HS-5 (cell line): ENCODE measurements at places on chromosomes 16 and 17.

- no peak for DNase-seq
Measured at GRCh38 chr17:74307984-74308773, 17.8 kb upstream of the KIF19 start.

DNA sequence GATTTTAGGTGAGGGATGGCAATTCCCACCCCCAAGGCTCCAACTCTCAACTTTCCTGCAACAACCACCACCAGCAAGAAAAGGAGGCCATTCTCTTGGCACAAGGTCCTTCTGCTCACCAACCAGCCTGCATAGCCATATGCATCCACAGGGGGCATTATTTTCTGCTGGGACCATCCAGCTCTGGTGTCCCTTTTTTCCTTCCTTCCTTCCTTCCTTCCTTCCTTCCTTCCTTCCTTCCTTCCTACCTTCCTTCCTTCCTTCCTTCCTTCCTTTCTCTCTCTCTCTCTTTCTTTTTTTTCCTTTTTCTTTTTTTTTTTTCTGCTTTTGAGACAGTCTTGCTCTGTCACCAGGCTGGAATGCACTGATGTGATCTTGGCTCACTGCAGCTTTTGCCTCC is 21.1 kb upstream of the COX10 start:
- no peak for DNase-seq

DNA sequence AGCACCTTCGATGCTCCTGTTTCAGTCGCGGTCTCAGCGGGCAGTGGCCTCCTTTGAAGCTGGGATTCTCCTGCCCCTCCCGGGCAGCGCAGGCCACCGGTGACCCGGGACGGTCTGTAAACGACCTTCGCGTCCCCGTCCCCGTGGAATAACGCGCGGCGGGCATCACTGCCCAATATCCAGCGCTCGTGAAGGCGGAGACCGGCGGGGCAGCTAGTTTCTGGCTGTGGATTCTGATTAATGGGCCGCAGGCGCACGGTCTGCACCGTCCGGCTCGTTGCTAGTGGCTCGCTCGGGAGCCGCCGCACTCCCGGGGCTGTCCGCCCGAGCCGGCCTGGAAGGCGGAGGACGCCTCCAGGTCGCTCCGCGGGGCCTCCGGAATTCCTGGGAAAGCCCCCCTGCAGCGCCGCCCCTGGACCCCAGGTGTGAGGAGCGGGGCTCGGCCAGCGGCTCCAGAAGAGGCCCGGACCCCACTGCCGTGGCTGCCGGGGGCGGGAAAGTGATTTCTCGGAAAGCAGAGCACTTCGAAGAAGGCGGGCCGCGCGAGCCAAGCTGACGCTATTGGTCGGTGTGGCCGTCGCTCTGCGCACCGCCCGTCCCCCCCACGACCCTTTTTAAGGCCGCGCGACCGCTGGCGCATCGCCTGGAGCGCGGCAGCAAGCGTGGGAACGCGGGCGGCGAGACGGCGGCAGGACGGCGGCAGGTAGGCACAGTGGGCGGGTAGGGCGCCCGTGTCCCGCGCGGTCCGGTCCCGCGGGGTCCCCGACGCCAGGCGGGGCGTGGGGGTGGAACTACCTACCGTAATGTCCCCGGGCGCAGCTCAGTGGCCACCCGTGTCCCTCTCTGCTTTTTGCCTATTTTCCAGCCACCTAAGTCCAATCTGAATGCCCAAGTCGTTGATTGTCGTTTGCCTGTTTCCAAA is at the start of gene IRF8:
Gene IRF8, plus strand, starts transcription at position 642 of the 922 bp plus-strand sequence. CDS start 3,854 bp downstream, outside the sequence.
- DNase-seq, result no peak

DNA sequence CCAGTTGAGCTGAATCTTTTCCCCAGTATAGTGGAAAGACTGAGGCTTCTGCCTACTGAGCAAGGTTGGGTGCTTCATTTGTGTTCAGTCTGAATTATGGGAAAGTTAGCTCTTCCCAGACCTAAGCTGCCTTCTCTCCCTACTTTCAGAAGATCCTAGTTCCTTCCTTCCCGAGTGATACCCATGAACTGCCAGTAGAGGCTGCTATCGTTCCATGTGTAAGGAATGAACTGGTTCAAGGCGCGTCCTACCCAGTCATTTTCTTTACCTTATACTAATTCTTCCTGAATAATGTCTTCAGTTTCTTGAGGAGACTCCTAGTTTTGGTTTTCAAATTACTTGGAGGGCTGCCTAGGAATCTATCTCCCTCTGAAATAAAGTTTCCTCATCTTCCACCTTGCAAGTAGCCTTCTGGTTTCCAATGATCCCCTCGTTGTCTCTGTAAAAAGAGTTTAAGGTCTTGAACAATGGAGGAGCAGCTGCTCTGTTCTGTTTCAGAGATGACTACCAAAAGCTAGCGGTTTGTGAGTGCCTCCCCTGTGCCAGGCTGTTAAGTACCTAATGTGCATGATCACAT is 934 bp upstream of the AOC2 start:
- DNase-seq, result no peak

DNA sequence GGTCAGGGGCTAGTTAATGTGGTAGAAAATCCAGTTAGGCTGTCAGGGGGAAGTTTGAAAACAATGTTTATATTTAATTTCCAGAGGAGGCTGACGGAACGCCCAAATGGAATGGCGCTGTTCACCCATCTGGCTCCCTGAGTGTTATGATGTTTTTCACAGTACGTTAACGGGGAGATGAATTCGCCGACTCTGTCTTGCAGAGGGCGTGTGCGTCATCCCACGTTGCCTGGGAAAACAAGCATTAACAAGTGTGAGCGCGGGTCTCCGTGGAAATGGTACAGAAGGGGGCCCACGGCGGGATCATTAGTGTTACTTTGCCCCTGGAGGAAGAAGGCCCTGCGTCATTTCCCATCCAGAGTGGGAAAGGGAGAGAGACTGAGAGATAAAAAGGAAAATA is 29.6 kb downstream of the RGS9 start:
- no peak for DNase-seq

- DNase-seq, result no peak
Measured at GRCh38 chr16:2026461-2027023, at the start of gene NHERF2. NHERF2 (plus strand) TSS chr16:2026902; CDS start chr16:2027006, 104 bp downstream.

DNA sequence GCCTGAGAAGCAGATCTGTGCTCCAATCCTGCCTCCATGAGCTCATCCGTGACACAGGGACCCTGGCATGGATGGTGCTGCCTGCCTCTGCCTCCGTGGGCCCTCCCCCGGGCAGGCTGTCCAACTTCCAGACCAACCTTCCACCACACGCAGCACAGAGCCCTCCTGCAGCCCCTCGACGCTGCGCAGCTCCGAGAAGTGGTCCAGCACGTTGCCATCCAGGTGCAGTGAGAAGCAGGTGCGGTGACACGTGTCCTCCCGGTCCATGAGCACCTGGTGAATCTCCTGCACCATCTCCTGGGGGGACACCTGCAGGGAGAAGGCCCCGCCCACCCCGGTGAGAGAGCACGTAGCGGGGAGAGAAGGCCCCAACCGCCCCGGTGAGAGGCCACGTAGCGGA is 8.4 kb downstream of the CLUH start:
- no peak for DNase-seq

- no peak for DNase-seq
Measured at GRCh38 chr17:55859301-55859795, 108.5 kb downstream of the PCTP start.

GRCh38 chr16:2532494-2533141 is 1.4 kb upstream of the CEMP1 start:
- no peak for DNase-seq

DNA sequence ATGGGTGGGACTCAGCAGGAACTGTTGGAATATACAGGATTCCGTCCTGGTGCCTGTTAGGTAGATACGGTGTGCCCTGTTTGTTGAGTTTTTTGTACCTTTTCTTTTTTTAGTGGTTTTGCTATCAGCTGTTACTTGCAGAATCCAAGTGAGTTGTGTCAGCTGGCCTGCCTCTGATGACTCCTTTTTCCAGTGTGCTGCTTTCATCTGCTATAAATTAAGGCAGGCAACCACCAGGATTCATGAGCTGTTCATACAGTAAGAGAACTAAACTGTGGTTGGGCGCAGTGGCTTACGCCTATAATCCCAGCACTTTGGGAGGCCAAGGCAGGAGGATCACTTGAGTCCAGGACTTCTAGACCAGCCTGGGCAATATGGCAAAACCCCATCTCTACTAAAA is 79.9 kb downstream of the WNT3 start:
- DNase-seq, result no peak

DNA sequence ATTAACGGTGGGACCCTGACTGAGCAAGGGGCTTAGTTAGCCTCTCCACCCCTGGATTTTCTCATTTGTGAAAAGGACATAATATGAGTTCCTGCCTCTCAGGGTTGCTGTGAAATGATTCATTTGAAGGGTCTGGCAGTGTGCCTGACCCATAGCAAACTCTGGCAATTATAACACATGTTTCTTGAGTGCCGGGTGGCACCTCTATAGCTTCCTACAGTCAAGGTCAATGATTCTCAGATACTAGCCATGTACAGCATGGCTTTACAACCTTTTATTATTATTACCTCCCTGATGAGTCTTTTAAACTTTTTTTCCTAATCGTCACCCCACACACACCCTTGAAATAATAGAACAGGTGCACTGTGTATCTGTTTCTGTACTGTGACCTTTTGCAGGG is 42.1 kb downstream of the TMEM114 start:
- no peak for DNase-seq

DNA sequence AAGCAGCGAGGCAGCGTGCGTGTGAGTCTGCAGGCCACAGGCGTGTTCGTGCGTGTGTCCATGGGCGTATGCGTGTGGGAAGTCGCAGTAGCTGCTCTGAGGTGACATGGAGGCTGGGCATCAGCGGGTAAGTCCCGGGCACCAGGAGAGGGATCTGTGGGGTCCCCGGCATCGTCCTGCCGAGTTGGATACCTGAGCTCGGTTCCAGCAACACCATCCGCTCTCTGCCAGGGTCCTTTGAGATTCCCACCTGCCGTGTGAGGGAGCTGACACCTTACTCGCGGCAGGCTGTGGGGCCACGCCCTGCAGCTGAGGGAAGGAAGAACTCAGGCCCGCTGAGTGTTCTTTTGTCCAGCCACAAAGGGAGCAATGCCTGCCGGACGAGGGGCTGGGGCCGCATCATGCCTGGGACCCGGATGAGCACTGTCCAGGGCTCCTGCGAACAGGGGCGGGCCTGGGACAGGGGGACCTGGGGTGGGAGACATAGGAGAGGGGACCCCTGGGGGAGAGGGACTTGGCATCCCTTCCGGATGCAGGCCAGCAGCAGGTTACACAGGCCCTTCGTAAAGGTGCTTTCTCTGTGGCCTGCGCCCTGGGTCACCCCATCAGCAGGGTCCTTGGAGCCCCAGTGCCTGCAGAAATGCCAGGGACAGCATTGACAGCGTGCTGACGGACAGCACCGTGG is 5.0 kb upstream of the SNAI3 start:
- DNase-seq, result no peak

- no peak for DNase-seq
Measured at GRCh38 chr17:51005768-51006167, 114.9 kb downstream of the SPAG9 start.

GRCh38 chr17:42917236-42917603 is 16.6 kb downstream of the G6PC1 start:
- DNase-seq, result no peak

DNA sequence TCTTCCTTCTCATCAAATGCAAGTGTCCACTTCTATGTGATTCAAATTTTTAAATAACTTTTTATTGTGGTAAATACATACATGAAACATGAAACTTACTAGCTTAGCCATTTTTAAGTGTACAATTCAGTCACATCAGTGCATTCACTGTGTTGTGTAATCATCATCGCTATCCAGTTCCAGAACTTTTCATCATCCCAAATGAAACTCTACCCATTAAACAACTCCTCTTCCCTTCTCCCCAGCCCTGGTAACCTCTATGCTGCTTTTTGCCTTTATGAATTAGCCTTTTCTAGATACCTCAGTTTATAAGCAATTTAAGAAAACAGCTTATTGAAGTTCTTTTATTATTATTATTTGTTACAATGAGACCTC is 41.1 kb upstream of the IL34 start:
- DNase-seq, result no peak

DNA sequence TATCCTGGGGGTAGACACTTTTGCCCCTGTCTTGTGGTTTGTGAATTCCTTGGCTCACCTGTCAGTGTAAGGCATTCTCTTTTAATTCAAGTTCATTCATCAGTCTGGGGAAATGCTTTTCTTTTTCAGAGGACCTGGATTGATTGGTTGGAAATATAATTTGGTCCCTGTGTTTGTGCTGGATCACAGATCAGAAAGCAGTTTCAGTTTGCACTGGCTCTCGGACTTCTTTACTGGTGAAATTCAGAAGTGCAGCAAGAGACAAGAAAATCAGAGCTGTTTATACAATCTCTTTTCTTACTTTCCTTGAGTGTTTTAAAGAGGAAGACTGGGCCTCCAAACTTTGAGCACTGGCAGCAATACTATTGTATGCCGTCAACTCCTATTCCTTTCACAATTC is 161.8 kb upstream of the KCNJ16 start:
- no peak for DNase-seq

DNA sequence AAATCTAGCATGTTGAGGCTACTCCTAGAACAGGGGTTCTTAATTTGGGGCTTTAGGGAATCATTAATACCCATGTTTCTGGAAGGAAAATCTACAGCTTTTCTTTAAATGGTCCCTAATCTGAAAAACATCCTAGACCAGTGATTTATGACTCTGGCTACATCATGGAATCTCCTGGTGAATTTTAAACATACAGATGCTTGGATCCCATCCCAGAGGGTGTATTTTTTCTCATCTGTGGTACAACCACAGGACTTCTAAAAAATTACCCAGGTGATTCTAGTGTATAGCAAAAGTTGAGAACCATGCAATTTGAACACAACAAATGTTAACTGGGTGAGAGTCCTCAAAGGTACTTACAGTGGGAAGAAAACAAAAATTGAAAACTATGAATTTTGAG is 41.5 kb downstream of the KANSL1 start:
- DNase-seq, result no peak

GRCh38 chr16:11742093-11742535 is 543 bp downstream of the TXNDC11 start:
- no peak for DNase-seq

GRCh38 chr17:76982408-76983074 is 114.3 kb downstream of the MGAT5B start:
- DNase-seq, result no peak

DNA sequence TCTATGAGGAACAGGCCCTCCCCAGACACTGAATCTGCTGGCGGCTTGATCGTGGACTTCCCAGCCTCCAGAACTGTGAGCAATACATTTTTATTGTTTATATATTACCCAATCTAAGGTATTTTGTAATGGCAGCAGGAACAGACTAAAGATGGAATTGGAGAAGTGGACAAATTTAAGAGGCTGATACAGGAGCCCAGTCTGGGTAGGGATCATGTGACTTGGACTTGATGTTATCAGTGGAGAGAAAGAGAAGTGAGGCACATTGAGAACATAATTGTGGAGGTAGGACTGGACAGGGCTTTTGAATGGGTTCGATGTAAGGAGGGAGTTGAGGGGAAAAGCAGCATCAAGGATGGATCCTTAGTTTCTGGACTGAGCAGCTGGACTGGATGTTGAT is 93.8 kb downstream of the USP31 start:
- no peak for DNase-seq

DNA sequence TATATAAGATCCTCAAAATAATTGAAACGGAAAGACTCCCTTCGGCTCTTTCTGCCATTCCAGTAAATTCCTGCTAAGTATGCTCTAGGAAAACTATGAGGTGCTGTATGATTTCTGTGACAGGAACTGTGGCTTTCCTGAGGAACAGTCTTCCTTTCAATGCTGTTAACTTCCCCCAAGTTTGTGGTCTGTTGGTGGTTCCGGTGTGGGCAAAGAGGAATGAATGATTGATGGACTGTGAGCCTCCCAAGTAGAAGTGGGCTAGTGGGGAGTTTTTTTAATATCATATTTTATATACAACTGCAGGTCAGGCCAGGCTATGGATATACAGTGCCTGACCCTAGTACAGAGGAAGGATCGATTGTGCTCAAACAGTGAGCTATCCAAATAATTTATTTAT is 560.7 kb upstream of the RBFOX1 start:
- DNase-seq, result no peak
